ENCODE measurements at places on chromosomes 5 and 9.

GRCh38 chr9:109258481-109259302, 62.2 kb downstream of the EPB41L4B start:
- DNase-seq: no peak

- DNase-seq: no peak
These were observed 1.5 kb upstream of the MYOZ3 start for GRCh38 chr5:150659360-150660107.

GRCh38 chr5:143470120-143470519, 66.6 kb upstream of the NR3C1 start:
- no peak for DNase-seq

DNA sequence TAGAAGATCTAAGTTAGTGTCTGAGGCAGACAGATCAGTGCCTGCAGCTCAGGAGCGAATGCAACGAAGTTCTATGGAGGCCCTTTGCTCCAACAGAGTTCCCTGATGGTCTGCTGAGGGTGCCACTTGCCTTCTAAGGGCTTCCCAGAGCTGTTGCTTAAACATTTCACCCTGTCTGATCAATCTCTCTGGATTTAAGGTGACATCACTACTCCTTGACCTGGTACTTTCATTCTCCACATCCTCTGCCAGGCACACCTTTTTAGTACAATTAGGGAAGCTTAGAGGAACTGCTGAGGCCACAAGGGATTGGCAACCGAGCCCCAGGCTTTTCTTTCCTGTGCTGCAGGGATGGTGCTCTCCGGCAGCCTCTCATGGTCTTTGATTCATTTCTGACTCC, 94.2 kb upstream of the IFNK start:
- DNase-seq: no peak

- no peak for DNase-seq
These were observed 171.0 kb upstream of the OTULINL start for GRCh38 chr5:14410394-14411201.

DNA sequence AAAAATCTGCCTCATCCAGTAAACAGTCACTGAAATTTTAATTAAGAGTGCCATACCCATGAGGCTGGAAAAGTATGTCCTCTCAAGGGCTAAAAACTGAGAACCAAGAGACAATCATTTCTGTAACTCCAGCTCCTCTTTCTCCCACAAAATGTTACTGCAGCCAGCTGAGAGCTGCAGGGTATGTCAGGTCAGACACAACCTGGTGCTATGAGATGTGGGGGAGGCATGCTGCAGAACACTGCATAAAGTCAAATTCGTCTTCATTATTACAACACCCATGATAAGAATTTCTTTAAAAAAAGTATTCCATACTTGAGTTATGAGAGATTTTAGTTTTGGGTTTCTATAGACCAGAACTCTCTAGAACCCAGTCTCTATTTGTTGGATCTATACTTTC, 162.2 kb downstream of the CDC42SE2 start:
- no peak for DNase-seq

DNA sequence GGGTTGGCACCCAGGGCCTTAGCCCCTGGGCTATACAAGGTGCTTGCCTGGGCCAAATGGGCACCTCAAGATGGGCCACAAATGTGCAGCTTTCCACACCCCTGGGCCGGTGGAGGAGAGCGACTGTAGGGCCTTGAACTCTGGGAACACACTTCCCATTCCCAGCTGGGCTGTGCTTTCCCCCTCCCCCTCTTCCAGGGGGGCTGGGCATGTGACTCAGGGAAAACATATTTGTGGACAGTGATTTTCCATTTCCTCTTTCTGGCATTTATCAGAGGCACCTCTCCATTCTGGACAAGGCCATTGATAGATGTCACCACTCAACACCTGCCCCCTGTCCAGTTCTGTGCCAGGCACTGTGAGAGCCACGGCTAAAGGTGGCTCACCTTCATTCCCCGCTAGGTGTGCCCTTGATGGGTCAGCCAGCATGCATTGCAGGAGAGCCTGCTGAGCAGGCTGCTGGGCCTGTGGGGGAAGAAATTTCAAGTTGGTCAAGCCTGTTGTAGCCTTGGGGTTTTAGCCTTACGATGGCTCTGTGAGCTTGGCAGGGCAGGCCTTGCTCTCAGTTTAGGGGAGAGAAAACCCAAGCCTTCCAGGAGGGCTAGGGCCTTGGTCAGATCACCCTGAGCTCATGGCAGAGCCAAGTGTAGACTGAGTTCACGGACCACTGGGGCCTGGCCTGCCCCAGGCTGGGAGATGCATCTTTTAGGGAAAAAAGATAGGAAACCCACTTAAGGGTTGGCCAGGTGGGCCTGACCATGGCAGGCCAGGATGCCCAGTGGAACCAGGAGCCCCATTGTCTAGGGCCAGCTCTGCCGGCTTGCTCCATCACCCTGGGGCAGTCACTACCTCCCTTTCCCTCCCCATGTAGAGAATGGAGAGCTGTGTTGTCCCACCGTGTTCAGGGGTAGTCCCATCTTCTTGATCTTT, 113.9 kb downstream of the DAB2IP start:
- no peak for DNase-seq
